Esophagus mucosa (tissue), 1 donor: ENCODE measurements at places on chromosomes 16 and 17.

DNA sequence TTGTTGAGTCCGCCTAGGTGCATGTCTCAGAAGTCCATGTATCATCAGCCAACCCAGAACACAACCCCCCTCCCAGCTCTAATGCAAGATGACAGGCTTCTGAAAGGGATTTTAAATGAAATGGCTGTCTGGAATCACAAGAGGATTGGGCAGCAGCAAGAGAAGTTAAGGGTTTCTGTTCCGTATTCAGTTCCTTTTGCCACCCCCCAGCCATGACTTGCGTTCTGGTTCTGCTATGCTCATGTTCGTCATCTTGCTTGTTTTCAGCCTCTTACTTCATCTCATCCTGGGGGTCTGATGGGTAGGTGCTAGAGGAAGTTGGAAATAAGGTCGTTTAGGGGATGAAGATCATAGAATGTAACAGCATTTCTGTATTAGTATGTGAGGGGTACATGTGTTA is 12.0 kb downstream of the MINK1 start:
- no peak for ATAC-seq

- ATAC-seq = no peak
Measured at GRCh38 chr17:57121308-57122042, 36.4 kb downstream of the AKAP1 start.

DNA sequence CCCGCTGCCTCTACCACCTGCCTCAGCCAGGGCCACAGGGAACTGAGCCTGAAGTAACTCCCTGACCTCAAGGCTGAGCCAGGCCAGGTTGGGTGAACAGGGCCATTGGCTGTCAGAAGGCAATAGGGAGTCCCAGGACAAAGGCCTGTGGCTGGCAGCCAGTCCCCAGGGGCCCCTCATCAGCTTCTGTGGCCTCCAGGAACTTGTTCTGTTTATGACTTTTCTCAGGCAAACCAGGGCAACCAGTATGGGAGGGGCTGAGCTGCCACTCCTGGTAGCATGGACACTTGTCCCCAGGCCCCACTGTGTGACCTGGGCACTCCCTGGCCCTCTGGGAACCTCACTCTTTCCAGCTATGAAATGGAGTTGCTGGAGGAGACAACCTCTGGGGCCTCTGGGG is 40.1 kb downstream of the CPNE2 start:
- peak; percentile 62 for ATAC-seq

DNA sequence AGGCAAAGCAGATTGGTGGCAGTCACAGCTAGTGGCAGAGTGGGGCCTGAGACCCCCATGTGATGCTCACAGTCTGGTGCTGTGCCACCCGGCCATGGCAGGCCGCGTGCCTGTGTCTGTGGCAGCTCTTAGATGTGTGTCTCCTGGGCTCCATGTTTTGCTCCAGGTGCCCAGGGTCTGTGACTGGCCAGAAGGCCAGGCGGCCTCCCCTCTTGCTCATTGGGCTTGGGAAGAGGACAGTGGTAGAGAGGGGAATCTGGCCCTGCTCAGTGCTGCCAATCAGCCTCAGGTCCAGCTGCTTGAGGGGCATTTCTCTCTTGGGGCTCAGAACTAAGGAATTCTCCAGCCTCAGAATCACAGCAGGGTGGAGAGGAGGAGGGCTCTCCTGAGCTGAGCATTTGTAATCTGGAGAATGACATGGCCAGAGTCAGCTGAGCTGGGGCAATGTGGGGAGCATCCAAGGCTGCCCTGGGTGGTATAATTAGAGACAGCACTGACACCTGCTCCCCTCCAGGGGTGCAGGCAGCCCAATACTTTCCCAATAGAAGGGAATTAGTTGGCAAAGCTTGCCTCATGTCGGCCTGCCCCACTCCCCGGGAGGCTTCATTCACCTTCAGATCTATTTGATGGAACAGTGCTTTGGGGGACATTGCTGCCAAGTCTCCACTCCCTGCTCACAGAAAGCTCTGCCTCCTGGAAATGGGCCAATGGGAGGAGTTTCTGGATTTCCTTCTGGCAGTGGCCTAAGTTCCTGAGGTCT is 2.7 kb upstream of the LASP1NB start:
- ATAC-seq = peak; percentile 14

DNA sequence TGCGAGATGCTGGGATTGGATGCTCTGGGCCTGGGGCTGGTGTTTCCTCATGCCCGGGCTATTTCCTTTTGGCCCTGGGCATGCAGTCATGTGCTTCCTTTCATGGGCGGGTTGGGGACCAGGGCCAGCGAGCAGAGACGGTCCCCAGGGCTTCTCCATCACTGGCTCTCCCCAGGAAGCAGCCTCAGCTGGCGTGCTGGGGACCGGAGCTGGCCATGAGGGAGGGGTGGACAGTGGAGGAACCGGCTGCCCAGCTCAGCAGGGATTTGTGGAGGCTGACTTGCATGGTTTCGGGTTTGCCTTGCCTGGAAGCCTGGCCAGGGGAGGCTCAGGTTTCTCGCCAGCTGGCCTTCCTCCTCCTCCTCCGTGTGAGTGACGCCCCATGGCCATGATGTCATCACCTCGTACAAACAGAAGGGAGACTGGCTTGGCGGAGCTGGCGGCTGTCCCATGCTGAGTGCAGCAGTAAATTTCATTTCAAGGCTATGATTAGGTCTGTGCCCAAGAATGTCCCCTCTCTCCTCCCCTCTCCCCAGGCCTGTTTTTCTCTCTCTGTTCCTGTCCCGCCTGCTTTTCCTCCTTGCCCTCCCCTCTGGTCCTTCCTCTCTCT is 8.9 kb upstream of the TIMP2 start:
- peak; percentile 81 for ATAC-seq

GRCh38 chr17:8482546-8482945 is 46.9 kb downstream of the NDEL1 start:
- ATAC-seq = peak; percentile 5

GRCh38 chr16:54430491-54431030 is 144.0 kb upstream of the IRX3 start:
- no peak for ATAC-seq

- peak; percentile 60 for ATAC-seq
Measured at GRCh38 chr17:2853283-2854142, 57.3 kb downstream of the RAP1GAP2 start.

- ATAC-seq = no peak
Measured at GRCh38 chr17:60229188-60229802, 79.5 kb downstream of the CA4 start.

GRCh38 chr17:444879-445454 is 92.4 kb upstream of the RPH3AL start:
- ATAC-seq = no peak

GRCh38 chr17:83129676-83130075 is 50.3 kb downstream of the METRNL start:
- no peak for ATAC-seq

DNA sequence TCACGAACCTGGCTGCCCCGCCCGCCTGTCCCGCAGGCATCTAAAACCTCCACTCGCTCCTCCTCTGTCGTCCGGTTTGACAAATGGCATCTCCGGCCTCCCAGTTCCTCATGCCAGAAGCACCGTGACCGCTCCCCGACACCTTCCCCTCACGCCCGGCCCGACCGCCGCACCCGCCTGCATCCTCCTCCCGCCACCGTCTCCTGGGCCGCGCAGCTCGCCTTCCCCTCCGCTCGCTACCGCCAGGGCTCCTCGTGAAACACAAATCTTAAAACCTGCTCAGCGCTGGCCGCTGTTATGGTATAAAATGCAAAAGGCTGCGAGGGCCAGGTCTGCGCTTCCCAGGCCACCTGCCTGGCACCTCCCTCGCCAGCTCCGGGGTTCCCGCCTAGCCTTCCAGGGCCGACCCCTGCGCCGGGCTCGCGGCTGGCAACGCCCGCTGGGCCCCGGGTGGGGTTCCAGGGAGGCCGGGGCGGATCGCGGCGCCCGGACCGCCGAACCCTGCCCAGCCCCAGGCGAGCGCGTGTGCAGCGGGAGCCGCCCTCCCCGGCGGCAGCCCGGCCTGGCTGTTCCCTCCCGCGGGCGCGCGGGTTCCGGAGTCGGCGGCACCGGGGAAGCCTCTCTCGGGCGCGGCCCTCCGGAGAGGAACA is 488 bp downstream of the SPSB3 start:
- ATAC-seq = peak; percentile 14

DNA sequence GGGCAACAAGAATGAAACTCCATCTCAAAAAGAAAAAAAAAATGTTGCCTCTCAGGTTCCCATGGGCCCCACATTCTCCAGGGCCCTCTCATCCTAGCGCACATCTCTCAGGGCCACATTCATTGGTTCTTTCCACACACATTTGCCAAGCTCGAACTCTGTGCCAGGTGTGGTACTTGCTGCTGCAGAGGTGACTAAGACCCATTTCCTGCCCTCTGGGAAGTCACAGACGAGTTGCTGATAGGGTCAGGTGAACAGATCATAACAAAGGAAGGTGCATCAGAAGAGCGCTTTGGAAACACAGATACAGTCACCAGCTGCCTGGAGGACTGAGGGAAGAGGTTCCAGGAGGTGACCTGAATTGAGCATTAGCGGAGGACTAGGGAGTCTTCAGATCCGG is 1.0 kb downstream of the GSDMA start:
- peak; percentile 68 for ATAC-seq

DNA sequence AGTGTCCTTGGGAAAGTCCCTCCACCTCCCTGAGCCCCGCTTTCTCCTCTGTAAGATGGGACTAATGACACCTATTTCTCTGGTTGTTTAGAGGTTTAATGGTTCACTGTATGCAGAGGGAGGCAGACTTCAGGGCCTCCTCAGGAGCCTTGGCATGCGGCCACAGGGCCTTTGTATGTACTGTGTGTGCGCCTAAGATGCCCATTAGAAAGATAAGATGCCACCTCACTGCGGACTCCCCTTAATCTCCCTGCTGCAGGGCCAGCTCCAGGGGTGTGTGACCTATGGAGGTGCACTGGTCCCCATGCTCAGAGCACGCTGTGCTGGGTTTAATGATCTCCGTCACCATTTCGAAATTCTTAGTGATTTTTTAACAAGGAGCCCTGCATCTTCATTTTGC is 59.3 kb downstream of the TMEM235 start:
- no peak for ATAC-seq

GRCh38 chr16:70432356-70432722 is 6.6 kb downstream of the ST3GAL2 start:
- ATAC-seq = no peak

DNA sequence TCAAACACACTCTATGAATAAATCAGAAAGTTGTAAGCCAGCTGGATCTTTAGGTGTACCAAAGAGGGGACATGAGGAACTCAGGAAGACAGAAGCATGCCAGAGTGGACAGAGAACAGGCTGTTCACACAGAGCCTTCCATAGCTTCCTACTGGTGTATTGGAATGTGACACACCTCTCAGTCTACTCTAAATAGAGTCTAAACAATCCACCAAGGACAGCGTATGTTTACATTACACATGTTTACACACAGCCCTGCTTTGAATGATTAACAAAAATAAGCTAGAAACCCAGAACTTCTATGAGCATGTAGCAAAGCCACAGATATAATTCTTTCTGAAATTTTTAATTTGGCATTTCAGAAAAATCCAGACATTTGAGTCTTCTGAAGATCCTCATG is 1279.0 kb upstream of the CDH8 start:
- no peak for ATAC-seq

DNA sequence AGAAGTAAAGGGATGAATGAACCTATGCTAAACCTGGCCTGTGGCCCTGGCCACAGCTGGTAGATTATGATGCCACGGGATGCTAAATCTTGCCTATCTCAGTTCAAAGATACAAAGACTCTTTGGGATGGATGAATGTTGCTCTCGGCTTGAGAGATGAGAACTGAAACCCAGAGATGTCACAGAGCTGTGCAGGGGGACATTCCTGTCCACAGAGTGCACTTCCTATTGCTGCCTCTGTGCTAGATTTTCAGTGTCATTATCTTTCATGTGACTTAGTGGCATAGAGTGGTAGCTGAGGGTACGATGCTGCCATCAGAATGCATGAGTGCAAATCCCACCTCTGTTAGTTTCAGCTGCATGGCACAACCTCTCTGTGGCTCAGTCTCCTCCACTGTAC is 2.3 kb upstream of the MT1M start:
- no peak for ATAC-seq
